ENCODE measurements at places on chromosomes 13 and 19.

- DNase-seq, result no peak
Observed at GRCh38 chr13:84265257-84265764, 383.0 kb upstream of the SLITRK1 start.

GRCh38 chr19:19487950-19488874, 27.1 kb downstream of the TSSK6 start:
- no peak for DNase-seq

- no peak for DNase-seq
Observed at GRCh38 chr19:14088634-14089411, 1.7 kb downstream of the SAMD1 start.

DNA sequence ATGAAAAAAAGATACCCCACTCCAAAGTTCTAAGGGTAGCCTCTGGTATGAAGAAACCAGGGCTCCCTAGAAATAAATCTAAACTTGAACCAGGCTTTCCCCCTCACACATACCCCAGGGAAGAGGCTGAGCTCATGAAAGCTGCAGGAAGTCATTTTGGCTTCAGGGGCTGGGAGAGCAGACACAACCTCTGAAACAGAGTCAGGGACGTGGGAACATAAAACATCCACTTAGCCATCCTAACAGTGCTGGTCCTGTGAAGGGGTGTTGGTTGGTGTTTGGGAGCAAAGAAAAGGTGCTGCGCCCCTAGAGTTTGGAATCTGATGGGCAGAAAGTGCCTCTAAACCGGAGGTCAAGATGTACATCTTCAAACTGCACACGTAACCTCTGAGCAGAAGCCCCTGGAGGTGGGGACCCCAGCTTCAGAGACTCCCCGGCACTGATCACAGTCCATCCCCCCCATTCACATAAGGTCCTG, 15.8 kb downstream of the RAB3D start:
- DNase-seq, result no peak

DNA sequence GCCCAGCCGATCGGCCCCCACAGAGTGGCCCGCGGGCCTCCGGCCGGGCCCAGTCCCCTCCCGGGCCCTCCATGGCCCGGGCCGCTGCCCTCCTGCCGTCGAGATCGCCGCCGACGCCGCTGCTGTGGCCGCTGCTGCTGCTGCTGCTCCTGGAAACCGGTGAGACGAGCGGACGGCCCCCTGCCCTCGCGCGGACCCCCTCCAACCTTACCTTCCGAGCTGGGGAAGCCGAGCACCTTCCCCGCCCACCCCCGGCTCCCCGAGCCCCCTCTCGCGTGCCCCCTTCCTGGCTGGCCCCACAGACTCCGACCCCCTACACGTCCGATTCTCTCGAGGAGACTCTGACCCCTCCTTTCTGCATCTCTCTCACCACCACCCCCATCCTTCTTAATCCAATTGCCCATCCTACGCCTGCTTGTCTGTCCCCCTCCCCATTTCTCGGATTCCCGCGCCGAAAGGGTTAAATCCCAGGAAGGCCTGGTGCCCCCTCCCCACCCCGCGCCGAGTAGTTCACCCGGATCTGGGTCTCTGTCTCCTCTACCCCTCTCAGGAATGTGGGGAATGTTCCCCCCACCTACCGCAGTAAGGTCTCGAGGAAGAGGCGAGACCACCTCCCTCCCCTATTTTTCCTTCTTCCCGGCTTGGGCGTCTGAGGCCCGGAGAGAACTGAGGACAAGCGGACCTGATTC, 502 bp downstream of the NECTIN2 start:
- no peak for DNase-seq

- DNase-seq, result no peak
Observed at GRCh38 chr13:46844431-46844830, 47.5 kb upstream of the ESD start.

GRCh38 chr13:39364947-39365468, 238.0 kb downstream of the LHFPL6 start:
- no peak for DNase-seq

DNA sequence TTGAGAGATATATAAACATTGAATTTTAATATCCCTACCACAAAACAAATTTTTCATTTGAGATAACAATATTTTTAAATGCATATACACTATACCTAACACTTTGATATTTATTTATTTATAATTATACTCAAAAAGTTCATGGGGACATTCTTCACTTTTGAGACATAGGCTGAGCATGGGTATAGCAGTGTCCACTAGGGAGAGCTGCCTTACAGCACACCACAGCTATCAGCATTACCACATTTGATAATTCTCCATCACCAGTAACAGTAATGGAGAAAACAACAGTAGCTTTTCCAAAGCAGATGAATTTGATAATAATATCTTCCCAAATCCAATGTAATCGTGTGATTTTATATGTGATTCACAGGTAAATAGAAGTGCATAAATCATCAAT, 626.1 kb downstream of the DACH1 start:
- DNase-seq, result no peak

GRCh38 chr19:28878862-28879566, 333.9 kb downstream of the UQCRFS1 start:
- DNase-seq, result no peak

DNA sequence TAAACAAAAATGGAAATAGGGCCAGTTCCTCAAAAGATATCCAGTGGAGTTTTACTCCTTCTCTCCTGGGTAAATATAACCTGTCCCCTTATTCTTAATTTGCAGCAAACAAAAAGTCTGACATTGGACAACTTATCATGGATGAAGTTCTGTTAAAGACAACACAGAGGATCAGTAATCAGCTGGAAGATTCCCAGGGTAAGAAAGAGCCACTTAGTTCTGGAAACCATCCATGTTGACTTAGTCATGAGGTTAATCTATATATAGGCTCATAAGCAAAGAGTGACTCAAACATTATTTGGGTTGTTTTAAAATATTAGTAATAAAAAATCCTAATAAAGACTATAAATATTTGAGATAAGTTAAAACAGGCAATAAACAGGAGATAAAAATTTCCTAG, 40.5 kb upstream of the EBPL start:
- DNase-seq, result no peak

GRCh38 chr13:37534181-37534580, 64.4 kb downstream of the POSTN start:
- no peak for DNase-seq

- no peak for DNase-seq
Observed at GRCh38 chr13:74845806-74846205, 636.2 kb downstream of the TBC1D4 start.

DNA sequence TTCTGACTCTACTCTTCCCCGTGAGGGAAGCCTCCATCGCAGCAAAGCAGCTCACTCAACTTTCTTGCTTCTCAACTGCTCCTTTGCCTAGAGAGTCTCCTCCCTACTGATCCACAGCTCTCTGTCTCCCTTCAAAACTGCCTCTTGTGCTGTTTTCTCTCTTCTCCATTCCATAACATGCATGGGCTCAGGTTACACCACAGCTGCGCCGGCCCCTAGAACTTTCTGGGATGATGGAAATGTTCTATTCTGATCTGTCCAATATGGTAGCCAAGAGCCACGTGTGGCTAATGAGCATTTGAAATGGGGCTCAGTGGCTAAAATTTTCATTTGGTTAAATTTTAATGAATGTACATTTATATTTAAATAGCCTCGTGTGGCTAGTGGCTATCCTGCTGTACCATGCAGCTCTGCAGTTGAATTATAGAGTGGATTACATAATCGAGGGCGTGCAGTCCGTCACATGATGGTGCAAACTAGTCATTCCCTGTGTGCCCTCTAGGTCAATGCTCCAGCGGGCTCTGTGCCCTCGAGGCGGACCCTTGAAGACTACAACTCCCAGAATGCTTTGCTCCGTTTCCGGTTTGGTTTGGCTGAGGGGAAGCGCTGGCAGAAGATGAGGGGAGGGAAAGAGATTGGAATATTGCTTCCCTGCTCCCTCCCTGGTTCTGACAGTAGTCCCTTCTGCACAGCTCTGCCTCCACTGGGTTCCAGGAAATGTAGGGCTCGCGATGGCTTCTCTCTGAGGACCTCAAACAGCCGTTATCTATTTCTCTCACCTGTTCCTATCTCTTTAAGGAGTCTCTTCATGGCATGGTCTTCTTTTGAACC, 109.8 kb downstream of the CACNA1A start:
- peak; percentile 1 for DNase-seq

DNA sequence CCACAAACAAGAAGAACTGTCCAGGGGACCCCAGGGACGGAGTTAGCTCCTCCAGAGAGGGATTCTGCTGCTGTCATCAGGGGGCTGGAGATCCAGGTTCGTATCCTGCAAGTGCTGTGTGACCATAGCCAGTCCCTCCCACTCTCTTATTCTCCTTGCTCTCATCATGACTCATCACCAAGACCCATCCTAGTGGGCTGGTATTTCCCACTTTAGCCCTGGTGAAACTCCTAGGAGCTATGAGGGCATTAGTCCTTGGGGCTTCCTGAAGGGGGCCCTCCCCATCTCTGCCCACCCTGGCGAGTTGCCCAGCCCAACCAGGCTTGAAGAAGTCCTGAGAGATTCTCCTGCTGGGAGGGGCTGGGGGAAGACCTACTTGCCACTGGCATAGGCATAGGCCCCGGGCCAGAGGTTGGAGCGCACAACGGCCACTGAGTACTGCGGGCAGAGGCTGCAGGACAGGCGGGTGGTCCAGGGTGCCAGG, 7.5 kb upstream of the DMWD start:
- DNase-seq, result no peak

- DNase-seq, result no peak
Observed at GRCh38 chr19:14782626-14783409, 4.5 kb upstream of the ADGRE2 start.

DNA sequence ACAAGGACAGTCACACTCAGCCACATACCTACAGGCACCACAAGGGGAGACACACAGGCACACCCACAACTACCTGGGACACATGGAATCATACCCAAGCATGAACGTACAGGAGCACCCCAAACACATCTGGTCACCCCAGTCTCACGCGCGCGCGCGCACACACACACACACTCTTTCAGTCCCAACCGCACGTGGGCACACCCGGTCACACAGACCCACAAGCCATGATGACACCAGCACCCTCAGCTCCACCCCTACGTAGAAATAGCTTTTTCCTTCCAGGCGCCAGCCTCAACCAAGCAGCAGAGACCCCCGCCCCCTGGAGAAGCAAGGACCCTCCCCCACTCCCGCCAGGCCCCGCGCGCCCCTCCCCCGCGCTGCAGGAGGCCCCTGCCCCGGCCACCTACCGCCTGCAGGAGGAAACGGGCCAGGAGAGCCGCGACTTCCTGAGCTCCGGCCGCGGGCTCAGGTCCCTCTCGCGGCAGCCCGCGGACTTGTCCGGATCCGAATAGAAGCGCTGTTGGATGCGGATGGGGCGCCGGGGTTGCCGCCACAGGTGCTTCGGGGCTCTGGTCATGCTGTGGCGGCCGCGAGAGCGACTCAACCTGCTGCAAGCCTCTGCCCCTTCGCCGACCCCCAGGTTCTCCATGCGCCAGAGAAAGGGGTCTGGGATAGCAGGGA, 6.4 kb upstream of the PDE4C start:
- no peak for DNase-seq

GRCh38 chr13:93309886-93310523, 83.4 kb downstream of the GPC6 start:
- DNase-seq, result no peak

- DNase-seq, result peak; percentile 13
Observed at GRCh38 chr19:5621945-5622464, 571 bp downstream of the SAFB2 start.
